Activated T-cell treated with anti-CD3 and anti-CD28 coated beads for 24 hours (primary cell): ENCODE measurements at places on chromosomes 16 and 17.

GRCh38 chr17:19760746-19761145 lies 12.6 kb upstream of the ALDH3A1 start:
- DNase-seq, result no peak

- DNase-seq, result no peak
Observed at GRCh38 chr17:76154292-76154691, 13.2 kb upstream of the FOXJ1 start.

GRCh38 chr16:74759564-74759963 lies 15.1 kb downstream of the FA2H start:
- DNase-seq, result no peak

- no peak for DNase-seq
Observed at GRCh38 chr16:57115514-57116182, 23.3 kb downstream of the CPNE2 start.

DNA sequence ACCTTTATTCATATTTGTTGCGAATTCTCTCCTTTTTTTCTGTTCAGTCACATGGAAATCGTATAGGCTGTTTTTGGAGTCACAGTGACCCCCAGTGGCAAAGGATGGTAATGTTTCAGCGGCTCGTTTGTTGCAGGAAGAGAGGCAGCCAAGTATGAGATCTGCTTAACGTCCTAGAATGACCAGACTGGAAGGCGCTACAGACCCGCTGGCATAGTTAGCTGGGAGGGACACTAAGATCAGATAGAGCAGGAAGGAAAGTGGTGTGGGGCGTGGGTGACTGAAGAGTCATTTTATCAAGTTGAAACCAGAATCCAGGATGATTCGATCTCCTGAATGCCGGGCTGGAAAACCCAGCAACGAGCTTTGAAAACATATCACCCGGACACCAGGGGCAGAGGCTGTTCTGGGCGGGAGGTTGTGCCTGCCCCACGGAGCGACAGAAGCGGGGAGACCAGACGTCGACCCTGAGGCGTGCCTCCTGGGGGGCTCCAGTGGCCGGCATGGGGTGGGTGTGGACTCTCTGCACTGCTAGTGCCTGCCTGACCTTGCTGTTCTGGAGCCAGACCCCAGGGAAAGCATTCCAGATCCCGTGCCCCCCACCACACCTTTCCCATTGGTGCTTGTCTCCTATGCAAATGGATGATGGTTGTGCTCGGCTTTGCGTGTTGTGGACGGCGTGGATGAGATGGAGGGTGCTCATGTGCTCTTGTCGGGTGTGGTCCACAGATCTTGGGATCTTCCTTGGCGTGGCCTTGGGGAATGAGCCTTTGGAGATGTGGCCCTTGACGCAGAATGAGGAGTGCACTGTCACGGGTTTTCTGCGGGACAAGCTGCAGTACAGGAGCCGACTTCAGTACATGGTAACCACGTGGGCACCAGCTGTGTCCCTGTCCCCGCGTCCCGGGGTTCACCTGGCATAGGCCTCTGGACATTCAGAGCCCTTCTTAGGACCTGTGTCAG lies 7.7 kb downstream of the IL34 start:
- DNase-seq, result peak; percentile 77

DNA sequence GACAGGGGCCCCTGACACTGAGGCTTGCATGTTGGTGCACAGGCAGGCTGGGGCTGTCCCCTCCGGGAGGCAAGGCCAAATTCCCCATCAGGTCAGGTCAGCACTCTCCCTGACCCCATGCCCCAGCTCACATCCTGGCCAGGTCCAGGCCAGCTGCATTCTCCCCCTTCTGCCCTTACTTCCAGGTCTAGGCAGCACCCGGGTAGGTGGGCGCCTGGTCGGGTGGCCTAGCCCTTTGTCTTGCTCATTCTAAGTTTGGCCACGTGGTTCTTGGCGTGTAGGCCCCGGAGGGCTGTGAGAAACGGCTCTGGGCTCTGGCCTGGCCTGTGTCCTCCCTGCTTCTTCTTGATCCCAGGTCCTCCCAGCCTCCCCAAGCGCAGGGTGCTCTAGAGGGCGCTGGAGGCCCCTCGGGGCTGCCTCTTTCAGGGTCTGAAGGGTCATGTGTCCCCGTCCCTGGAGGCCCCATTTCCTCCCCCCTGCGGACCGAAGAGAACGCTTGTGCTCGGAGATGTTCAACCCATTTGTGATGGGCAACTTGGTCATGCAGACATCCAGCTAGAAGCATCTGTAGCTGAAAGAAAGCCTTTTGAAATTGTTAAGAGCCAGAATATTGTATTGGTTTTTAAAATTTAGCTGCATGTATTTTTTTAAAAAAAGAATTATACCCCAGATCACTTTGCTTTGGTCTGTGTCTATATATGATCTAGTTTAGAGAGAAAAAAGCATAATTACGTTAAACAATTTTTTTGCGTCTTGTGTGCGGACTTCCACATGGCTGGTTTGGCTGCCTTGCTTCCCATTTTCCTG lies 6.7 kb downstream of the BAHCC1 start:
- DNase-seq, result no peak

DNA sequence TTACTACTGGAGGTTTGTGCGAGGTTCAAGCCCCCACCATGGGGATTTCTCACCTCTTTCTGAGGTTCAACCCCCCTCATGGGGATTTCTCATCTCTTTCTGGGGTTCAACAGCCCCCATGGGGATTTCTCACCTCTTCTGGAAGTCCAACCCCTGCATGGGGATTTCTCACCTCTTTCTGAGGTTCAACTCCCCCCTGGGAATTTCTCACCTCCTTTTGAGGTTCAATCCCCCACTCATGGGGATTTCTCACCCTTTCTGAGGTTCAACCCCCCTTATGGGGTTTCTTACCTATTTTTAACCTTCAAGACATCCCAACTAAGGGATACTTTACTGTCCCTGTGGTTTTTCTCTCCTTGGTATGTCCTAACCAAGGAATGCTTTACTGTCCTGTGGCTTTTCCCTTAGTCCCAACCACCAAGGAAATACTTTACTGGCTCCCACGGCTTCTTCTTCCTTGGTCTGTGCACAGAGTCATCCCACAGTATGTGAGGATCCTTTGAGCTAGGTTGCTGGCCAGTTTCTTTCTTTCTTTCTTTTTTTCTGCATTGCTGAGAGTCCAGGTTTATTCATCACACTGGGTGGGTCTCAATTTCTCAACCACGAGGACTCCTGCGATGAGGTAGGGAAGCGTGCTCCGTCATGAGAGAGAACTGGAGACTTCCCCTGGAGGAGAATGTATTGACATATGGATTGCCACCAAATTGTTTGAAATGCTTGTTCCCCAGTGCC lies 2140.2 kb downstream of the TP53TG3F start:
- DNase-seq, result no peak

DNA sequence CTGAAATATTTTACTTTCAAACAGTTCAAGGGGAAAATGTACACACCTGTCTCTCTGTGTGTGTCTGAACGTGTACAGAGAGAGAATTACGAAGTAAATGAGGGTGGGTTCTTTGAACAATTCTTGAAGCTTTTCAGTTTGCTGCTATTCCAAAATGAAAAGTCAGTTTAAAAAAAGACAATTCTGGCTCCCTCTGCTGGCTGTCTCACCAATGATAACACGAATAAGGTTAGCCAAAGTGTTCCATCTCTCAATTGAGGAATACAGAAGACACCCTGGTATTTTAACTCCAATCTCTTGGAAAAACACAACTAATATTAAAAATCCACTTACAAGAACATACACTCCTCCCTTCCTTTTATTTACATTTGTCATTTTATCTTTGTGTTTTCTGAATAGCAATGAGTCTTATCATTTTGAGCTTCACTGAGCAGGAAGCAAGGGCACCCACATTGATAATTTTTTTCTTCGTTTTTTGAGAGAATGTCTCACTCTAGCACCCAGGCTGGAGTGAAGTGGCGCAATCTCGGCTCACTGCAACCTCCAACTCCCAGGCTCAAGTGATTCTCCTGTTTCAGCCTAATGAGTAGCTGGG lies 20.5 kb downstream of the EFTUD2 start:
- DNase-seq, result no peak

GRCh38 chr17:45296003-45296832 lies 20.6 kb downstream of the MAP3K14 start:
- DNase-seq, result no peak

GRCh38 chr16:30112197-30113030 lies 923 bp downstream of the GDPD3 start:
- DNase-seq, result peak; percentile 58

GRCh38 chr17:8413328-8413727 lies 15.7 kb upstream of the RNF222 start:
- DNase-seq, result no peak

DNA sequence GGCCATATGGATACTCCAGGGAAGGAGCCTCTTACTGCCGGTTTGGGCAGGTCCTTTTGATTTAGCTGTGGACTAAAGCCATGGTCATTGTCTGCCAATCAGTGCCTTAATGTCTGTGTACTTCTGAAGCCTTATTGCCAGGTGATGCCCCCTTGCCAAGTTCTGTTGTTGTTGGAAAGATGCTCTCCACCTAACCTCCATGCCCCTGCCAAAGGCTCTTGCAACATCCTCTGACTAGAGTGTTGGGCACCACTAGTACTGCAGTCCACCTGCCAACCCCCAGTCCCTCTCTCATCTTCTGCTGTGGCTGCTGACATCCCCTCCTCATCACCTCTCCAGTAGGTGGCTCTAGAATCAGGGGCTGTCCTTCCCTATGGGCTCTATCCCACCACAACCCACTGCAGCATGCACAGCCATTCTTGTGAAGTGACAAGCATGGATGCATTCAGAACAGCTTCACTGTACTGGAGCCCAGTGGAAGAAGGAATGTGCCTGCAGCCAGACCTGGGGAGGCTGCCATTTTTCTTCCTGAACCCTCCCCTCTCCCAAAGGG lies 375.3 kb upstream of the CDH5 start:
- no peak for DNase-seq

- peak; percentile 71 for DNase-seq
Observed at GRCh38 chr17:77449908-77450741, 309.4 kb downstream of the SEC14L1 start.

DNA sequence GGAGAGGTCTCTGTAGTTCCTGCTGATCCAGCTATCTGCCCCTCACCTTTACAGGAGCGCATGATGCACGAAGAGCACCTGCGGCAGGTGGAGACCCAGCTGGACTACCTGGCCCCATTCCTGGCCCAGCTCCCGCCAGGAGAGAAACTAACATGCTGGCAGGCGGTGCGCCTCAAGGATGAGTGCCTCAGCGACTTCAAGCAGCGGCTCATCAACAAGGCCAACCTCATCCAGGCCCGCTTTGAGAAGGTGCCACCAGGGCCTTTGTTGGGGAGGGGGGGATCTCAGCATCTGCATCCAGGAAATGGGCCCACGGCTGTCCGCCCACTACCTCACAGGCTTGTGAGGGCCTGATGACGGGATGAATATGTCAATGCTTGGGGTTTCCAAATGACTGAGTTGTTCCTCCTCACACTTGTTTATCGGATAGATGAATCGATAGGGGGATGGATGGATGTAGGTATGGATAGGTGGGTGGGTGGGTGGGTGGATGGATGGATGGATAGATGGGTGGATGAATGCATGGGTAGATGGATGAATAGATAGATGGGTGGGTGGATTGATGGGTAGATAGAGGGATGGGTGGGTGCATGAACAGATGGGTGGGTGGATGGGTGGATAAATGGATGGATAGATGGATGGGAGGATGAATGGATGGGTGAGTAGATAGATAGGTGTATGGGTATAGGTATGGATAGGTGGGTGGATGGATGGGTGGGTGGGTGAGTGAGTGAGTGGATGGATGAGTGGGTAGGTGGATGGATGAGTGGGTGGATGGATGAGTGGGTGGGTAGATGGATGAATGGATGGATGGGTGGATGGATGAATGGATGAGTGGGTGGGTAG lies 7.0 kb upstream of the KATNB1 start:
- no peak for DNase-seq

GRCh38 chr17:40309949-40310510 lies 1.1 kb downstream of the RARA start:
- no peak for DNase-seq

DNA sequence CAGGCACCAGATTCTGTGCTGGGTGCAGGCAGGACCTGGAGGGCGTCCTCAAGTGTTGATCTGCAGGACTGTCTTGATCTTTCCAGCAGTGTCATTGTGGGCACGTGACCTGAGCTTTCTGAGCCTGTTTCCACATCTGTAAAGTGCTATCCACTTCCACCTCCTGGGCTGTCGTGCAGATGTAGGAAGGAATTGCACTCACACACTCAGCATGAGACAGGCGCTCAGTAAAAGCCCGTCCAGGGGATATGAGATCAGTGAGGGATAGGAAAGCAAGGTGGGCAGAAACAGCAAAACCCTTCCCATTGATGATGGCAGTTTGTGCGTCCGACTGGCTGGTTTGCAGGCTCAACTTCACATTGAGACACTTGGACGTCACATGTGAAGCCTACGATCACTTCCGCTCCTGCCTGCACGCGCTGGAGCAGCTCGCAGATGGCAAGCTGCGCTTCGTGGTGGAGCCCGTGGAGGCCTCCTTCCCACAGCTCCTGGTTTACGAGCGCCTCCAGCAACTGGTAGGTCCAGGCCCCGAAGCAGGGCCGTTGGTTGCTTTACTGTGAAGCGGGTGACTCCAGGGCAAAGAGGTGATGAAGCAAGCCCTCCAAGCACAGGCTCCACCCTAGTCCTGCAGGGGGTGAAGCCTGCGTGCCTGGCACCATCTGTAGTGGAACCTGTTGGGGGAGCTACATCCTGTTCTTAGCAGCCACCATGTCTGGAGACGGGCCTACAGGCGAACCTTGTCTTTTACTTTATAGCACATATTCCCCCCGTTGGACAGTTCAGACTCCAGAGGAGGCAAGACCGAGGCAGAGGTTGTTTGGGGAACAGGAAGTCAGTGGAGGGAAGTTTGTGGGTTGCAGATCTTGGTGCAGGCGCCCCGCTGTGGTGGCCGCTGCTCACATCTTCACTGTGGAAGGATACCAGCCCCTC lies 23.0 kb downstream of the METTL22 start:
- DNase-seq, result no peak

DNA sequence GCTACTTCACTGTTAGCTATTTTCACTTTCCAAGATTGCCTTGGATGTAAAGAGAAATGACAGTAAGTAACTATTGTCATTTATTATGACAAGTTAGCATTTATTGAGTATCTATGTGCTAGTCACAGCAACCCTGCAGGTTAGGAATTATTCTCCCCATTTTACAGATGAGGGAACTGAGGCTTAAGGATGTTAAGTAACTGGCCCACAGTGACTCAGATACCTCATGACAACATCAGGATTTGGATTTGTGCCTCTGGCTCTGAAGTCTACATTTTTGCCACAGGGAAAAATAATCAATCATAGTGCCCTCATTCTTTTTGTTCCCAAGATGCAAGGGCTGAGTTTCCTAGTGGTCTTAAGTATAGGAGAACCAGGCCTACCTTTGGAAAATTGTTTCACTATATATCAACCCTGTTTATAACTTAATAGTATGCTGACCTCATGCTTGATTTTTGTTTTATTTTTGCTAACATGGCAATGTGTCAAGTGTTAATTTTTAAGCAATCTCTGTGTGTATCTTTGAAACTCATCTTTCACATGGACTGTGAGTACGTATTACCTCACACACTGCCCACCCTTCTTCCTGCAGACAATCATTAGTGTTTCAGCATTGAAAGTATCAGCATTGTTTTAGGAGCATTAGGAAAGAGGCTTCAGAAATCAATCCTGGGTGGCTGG lies 105.0 kb downstream of the TANGO6 start:
- no peak for DNase-seq

DNA sequence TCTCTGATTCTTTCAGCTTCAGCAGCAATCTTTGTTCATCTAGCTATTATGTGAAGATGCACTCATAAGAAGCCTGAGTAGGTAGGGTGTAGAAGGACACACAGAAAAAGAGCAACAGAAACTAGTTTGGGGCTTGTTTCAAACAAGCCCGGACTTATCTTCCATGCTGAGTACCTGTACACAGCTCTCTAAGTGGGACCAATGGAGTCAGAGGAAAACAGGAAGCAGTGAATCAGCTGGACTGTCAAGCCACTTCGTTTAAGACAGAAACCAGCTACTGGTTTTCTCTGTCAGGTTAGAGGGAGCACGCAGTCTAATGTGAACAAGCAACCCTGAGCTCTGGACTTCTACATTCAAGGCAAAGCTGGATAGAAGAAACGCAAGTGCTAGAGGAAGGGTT lies 16.0 kb downstream of the MAP2K6 start:
- no peak for DNase-seq
